ENCODE measurements at places on chromosomes 6 and 20.

DNA sequence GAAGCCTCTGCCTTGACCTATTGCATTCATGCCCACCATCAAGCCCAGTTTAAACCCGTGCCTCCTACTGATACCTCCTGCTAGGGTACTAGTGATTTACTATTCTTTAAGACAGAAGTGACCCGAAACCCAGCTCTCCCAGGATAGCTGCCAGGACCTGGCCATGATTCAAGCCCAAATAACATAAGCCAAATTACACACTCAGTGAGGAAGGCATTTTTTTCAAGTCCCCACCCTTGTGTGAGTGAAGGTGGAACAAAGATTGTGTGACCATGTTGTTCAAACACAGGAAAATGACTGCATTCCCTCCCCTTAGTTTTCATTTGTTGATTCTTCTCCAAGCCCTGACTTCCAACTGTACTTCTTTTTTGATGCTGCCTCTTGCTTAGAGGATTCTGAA lies 3.7 kb upstream of the KAT14 start:
- DNase-seq = no peak

DNA sequence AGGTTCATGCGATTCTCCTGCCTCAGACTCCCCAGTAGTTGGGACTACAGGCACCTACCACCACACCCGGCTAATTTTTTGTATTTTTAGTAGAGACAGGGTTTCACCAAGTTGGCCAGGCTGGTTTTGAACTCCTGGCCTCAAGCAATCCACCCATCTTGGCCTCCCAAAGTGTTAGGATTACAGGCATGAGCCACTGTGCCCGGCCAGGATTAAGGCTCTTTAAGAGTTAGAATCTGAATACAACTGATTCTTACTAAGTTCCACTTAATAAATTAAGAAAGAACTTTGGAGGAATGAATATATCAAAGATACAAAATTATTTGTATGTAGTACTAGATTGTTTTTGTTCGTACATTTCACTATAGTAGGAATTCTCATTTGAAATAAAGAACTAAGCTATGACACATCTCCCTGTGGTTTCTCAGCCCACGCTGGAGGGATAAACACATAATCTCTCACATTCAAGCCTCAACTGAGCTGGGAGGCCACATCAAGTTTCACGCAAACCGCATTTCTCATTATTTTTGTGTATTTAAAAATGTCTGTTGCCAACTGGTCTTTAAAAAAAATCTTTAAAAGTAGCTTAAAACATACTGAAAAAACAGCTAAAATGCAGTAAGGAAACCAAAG lies 34.2 kb downstream of the DTNBP1 start:
- no peak for DNase-seq

DNA sequence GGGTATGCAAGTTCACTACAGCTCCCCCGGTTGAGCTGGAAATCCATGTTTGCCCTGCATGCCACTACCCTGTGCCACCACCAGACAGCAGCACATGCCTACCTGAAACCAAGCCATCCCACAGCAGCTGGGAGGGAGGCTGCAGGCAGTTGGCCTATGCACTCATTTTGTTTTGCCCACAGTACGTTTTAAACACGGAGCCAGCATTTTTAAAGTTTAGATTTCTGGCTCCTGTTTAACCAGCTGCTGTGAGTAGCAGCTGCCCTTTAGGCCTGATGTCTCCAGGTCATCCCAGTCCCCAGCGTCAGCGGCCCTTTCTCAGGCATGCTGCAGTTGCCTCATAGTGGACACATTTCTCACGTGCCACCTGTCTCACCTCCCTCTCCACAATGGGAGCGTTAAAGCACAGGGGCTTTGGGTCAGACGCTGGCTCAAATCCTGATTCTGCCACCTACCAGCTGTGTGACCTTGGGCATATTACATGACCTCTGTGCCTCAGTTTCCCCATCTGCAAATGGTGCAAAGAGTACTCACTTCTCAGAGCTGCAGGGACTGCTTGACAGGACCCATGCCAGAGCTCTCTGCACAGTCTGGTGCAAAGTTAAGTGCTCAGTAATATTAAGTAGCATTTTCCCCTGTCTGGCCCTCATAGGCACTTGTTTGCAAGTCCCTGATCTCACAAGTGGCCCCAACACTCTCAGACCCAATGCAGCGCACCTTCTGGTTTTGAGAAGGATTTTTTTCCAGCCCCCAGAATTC lies 8.2 kb upstream of the UBE2V1 start:
- no peak for DNase-seq

DNA sequence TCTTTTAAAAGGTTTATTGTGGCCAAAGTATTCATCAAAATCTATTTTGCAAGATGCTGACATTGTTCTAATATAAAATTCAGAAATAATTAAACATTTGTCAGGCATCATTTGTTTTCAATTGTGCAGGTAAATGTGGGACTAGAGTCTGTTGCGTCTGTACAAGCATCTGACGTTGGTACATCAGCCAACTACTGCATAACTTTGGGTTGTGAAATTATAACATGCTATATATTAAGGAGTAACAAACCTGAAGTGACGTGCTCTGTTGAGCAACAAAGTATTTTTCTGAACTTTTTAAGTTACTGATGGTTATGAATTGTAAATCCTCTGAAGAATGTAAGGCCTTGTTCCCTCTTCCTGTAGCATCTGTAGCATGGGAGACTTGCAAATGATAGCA lies 66.0 kb downstream of the RNF182 start:
- no peak for DNase-seq

DNA sequence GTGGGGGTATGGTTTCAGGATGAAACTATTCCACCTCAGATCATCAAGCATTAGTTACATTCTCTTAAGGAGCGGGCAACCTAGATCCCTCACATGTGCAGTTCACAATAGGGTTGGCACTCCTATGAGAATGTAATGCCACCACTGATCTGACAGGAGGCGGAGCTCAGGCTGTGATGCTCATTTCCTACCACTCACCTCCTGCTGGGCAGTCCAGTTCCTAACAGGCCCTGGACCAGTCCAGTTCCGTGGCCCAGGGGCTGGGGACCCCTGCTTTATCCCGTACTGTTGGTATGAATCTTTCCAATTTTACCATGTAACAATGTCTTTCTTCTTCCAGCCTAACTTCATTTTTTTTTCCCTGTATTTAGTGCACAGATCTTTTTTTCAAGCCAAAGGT lies 94.9 kb downstream of the OGFRL1 start:
- DNase-seq = no peak

DNA sequence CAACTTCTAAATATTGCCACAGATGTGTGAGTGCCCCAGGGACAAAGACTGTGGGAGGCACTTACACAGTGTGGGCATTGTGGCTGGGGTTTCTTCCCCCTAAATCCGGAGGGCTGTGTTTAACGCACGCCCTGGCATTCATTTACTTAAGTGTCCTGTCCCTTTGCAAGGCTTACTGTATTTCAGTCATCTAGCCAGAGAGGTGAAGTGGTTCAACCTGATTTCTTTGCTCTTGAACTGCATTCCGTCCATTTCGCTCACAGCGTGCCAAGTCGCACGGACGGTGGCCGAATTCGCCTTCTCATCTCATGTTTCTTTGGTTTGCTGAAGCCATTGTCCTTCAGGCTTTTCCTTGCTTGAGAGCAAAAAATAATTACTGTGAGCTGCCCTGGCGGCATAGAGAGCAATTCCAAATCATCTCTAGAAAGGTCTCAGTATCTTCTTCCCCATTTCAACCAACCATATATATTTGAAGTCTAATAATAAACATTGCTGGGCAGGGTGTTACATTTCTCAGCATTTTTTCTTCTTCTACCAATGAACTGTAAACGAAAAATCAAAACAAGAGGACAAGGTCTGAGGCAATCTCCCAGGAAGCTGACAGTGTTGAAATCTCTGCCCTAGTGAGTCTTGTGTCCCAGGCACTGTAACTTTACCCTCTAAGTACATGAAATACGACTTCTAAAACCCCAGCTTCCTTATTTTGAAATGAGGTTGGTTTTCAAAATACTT lies 16.9 kb downstream of the SYTL3 start:
- DNase-seq = no peak

- no peak for DNase-seq
Measured at GRCh38 chr6:104908031-104908887, 48.5 kb upstream of the HACE1 start.

- no peak for DNase-seq
Measured at GRCh38 chr6:159249128-159249527, 79.9 kb downstream of the FNDC1 start.

- no peak for DNase-seq
Measured at GRCh38 chr6:130970839-130971410, 92.1 kb downstream of the EPB41L2 start.

All from epithelial cell of proximal tubule (primary cell).